ENCODE measurements at places on chromosomes 7 and 10.

DNA sequence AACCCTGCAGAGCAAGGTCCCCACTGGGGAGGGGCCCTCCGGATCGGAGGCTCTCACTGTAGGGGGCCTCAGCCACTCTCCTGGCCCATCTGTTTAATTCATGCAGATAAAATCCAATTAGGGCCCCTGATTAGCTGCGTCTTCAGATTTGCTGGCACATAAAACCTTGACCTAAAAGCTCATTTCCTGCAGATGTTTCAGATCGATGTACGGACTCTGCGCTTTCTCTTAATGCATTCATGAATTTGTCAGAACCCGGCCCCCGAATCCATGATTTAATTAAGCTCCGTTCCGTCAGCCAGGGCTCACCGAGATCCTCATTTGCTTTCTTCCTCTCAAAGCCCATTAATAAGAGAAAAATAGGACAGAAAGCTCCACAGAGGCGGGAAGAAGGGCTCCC is 40.0 kb upstream of the FOXL3 start:
- DNase-seq = peak; percentile 91

- DNase-seq = peak; percentile 93
Measured at GRCh38 chr7:122262246-122262645, 42.3 kb downstream of the FEZF1 start.

GRCh38 chr7:55110993-55111361 is 92.2 kb downstream of the EGFR start:
- no peak for DNase-seq

- no peak for DNase-seq
Measured at GRCh38 chr7:98785929-98786571, 83.8 kb downstream of the TMEM130 start.

DNA sequence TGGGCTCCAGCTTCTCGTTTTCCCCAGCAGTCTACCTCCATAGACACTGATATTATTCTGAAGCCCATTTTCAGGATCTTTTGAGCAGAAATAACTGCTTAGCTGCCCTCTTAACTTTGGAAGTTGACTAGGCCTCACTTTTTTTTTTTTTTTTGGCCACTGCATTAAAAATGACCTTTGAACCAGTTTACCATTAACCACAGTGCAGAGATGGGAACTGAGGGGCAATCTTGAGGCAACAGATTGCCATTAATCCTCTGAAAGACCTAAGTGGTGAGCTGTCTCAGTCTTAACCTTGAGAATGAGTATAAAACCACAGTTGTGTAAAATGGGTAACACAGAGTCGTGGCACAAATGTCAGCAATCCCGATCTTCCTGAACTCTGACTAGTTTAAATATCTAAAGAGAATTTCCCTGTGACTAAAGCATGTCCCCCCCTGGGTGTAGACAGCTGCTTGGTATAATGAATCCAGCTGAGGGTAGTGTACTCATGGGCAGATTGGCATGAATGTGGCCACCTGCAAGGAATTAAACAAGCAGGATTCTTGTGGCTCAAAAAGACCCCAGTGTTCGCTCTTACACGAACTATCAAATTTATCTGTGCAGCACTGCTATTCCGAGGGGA is 46.1 kb upstream of the FMC1 start:
- DNase-seq = peak; percentile 77

DNA sequence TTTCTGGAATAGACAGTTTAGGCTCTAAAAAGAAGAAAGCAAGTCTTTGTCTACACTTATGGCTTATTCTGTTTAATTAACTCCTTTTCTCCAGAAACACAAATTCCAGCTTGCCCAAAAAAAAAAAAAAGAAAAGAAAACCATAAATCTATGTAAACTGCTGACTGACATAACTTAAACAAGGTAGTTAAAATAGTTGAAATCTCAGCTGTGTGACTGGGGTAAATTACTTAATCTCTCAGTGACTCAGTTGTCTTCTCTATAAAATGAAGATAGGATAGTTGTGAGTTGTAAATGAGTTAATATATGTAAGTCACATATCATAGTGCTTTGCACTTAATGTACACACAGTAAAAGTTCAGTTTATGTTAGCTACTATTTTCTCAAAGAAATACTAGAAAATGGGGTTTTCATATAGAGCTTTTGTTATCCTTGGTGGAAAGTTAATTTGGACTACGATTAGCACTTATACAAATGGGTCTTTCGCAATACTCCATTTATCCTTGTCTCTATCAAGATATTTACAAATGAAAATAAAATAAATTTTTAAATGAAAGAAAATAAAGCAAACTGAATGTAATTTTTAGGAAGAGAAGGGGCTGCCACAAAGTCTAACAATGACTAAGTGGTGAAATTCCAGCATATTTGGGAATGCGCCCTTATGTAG is 200.9 kb downstream of the MBL2 start:
- DNase-seq = no peak

- no peak for DNase-seq
Measured at GRCh38 chr10:42640610-42641229, 2.4 kb upstream of the ZNF33B start.

- DNase-seq = no peak
Measured at GRCh38 chr10:88499569-88500470, 83.3 kb downstream of the RNLS start.

DNA sequence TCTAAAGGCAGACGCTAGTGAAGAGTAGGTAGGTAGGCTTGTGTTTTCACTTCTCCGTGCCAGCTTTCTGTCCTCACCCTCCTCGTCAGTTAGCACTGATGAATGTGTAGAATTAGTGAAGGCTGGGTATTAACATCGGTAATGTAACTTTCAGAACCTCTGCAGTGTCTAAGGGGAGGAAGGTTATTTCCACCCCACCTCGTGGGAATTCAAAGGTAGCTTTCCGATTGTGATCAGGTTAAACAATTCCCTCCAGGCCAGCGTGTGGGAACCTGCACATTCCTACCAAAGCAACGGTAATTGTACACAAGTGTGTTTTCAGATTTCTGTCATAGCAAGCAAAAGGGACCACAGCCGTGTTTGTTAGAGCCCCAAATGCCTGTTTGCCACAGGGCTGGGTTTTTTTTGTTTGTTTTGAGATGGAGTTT is 405.0 kb upstream of the GALNT17 start:
- no peak for DNase-seq

DNA sequence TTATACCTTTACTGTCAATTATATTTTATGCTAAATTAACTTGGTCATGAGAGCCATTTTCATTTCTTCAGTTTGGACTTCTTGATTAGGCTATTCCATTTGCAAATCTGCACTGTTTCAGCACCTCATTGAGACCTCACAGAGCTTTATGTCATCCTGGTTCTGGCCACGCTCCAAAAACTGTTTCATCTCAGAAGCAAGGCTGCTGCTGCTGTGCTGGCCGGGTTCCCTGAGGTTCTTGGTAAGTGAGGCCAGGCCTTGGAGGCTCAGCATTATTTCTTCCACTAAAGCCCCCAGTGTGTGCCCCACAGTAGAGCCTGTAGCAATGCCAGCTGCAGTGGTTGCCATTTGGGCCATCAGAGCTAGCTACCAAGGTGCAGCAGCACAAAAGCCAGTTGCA is 7.8 kb upstream of the ZNF485 start:
- DNase-seq = no peak

DNA sequence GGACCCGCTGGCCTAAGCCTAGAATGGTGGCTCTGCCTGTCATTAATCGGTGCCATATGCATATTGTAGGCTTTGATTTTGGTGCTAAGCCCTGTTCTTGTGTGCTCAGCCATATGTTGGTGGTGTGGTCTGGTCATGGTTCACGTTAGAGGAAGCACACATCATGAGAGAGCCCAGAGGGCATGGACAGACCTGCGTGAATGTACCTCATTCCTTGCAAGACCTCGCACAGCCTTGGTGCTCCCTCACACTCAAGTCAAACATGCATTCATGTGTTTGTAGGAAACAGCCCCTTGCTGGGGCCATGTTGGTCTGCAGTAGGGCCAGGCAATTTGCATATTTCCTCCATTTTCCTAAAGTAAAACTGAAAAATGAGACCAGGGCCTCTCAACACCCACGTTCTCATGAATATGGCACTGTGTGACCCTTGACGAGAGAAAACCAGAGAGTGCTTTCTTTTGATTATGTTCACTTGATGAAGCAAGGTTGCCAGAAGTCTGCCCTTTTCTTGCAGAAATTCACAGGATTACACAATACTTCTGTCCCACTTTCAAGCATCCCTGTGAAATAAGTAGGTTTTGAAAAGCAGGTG is 268.7 kb downstream of the CELF2 start:
- DNase-seq = no peak

- no peak for DNase-seq
Measured at GRCh38 chr7:124201768-124202349, 169.0 kb upstream of the TMEM229A start.

DNA sequence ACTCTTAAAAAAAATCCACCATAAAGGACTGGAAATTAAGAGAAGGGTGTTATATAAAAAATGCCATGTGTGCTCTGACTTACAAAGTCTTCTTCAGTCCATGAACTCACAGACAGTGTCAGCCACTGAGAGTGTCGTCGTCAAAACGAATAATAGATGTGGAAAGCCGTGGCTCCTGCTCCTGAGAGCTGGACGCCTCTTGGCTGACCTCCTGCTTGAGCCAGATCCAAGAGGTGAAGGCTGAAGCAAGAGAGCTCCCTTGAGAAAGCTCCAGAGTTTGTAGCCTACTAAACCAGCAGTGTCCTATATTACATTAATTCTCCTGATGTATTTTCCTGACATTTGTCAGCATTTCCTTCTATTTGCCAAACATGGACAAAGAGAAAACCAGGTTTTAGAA is 234.3 kb upstream of the C7orf33 start:
- no peak for DNase-seq

- no peak for DNase-seq
Measured at GRCh38 chr10:96794836-96795733, 37.0 kb upstream of the LCOR start.

DNA sequence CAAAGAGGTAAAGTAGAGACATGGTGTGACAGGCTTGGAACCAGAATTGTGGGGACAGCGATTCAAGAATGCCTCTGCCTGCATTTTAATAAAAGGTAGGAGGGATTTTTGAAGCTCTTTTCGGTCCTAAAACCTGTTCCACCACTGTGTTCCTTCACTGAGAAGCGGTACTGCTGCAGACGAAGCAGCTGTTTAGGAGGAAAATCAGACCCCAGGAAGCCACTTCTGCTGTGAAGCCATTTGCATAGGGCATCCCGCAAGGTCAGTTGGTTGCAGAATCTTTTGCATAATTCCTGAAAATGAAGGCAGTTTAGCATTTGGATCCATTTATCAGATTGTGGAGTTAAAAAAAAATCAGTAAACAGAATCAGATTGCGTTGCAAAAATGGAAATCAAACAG is 183.3 kb upstream of the PRKCQ start:
- no peak for DNase-seq

GRCh38 chr7:106050746-106051117 is 61.4 kb downstream of the SYPL1 start:
- no peak for DNase-seq

GRCh38 chr10:32970910-32971309 is 12.9 kb upstream of the ITGB1 start:
- no peak for DNase-seq

GRCh38 chr10:104299031-104299904 is 30.3 kb downstream of the GSTO2 start:
- DNase-seq = no peak

DNA sequence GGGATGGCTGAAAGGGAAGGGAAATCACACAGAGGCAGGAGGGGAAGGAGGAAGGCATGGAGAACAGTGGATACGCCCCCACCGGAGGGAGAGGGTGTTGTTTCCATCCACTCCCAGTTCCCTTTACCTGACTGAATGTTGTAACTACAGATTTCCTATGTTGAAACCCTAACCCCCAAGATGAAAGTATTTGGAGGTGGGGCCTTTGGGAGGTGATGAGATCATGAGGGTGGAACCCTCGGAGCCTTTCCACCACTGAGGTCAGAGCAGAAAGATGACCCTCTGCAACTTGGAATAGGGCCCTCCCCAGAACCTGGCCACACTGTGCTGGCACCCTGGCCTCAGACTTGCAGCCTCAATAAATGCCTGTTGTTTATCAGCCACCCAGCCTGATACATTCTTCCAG is 48.6 kb upstream of the CNPY1 start:
- no peak for DNase-seq

DNA sequence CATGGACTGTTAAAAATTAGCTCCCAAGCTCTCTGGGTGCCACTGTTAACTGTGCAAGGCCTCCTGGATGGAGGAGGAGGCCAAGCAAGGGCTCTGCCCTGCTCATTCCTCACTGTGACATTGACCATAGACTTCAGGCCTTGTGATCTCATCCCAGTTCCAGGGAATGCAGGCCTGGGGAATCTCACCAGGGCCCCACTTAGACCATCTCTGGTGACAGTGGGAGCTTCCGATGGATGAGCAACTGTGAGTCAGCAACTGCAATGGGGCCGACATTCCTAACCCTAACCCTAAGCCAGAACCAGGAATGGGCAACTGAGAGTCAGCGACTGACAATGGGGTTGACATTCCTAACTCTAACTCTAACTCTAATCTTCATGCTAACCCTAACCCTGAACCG is 50.4 kb upstream of the MSMB start:
- no peak for DNase-seq

DNA sequence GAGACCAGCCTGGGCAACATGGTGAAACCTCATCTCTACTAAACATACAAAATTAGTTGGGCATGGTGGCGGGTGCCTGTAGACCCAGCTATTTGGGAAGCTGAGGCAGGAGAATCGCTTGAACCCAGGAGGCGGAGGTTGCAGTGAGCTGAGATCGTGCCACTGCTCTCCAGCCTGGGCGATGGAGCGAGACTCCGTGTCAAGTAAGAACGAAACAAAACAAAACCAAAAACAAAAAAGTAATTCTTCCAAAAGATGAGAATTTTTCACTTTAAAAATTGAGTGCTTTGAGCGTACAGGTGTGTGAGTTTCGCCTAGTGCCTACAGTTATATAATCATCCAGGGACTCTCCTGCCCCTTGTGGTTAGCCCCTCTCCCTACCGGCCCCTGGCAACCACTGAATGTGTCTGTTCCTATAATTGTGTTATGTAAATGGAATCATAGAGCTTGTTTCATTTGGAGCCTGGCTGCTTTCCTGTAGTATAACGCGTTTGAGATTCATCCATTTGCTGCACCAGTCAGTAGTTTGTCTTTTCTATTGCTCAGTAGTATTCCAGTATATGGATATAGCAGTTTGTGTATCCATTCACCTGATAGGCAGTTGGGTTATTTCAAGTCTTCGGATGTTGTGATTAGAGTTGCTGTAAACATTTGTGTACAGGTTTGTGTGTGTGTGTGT is 80.0 kb downstream of the RBM33 start:
- peak; percentile 33 for DNase-seq

- DNase-seq = peak; percentile 75
Measured at GRCh38 chr10:52308251-52309031, 5.6 kb upstream of the DKK1 start.

DNA sequence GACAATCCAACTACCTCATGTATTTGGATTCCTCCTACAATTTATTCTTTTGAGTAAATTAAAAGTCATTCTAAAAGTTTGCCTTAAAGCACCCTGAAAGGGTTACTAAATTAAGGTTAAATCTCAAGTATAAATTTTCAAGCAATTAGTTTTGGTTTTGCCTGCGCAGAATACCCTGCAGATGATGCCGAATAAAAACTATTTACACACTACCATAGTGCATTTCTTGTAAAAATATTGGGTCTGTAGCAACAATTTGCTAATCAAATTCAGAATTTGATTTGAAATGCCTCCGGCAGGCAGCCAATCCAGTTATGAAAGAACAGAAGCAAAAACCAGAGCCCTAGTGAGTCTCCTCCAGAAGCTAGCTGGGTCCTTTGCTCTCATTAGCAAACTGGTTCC is 122.2 kb downstream of the TWIST1 start:
- no peak for DNase-seq

Measured in NCI-H82 (cell line).